CD4-positive, alpha-beta T cell treated with Interleukin-15 for 1 hour (primary cell): ENCODE measurements at places on chromosomes 16 and 17.
A peak's percentile ranks its signal among the peaks of the same experiment; 100 is the strongest.

DNA sequence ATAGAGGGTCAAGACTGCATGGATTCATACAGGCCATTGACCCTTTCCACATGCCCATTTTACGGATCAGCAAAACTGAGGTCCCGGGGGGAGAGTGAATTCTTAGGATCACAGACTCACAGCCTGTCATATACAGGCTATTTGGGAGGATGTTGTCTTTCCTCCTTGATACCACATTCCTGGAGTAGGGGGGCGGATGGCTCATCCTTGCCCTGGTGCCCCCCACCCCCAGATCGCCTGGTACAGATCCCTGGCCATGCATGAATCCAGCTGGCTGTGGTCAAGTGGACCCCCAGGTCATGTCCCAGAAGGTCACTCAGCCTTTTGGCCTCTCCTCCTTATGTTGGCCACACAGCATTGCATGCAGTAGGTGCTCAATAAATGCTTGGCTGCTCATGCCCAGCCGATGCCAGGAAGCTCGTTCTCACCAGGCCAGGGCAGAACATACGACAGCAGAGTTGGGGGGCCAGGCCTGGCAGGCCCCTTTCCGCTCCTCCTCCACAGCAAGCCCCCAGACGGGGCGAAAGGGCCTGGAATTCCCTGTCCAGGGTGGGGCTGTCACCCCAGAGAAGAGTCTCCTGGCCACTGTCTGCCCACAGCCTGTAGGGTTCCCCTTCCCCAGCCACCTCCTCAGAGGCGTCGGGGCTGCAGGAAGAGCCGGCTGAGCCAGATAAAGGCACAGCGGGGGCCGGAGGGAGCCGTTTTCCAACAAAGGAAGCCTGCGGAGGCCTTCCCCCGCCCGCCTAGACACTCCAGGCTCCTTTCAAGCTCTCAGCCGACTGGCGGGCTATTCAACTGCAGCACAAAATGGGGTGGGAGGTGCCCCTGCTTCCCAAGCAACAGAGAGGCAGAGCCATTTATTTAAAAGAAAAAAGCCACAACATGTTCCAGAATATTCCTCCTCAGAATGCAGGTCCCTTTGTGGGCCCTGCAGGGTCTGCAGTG, 215.7 kb upstream of the CIBAR2 start:
- no peak for DNase-seq

DNA sequence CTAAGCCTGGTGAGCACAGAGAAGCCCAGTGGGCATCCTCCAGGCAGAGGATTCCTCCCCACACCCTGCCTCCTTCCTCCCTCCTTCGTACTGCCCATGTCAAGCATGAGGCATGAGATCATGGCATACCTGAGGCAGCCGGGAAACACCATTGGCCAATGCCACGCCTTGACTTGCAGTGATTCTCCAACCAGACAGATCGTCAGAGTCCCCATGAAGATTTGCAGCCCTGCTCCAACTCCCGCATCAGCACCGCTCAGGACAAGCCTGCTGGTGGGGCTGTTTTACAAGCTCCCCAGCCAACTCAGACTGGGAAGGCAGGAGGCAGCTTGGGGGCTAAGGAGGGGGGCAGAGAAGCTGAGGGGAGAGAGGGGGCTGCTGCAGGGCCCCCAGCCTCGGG, 2.9 kb upstream of the KRT16 start:
- DNase-seq: no peak

GRCh38 chr17:50034498-50035364, 21.2 kb upstream of the ITGA3 start:
- DNase-seq: no peak

DNA sequence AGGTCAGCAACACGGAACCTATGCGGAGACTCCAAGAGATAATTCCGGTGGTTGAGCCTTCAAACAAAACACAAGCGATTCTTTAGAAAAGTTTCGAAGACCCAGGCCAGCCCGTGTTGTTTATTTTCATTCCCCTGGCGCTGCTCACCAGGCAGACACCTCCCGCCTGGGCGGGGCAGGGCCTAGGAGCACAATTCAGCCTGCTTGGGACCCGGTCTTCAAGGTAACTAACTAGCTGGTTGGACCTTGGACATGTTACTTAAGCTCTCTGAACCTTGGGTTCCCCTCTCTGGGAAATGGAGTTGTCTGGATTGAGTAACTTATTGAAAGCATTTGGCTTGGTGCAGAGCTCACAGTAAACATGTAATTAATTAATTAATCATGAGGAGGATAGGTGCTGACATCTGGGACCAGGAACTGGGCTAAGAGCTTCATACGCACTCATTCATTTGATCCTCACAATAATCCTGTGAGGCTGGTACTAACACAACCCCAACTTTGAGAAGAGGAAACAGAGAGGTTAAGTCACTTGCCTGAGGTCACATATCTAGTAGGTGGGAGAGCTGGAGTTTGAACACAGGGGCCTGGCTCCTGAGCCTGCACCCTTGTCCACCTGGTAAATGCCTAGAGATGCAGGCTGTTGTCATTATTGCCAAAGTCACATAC, 125.3 kb upstream of the SMURF2 start:
- DNase-seq: no peak

DNA sequence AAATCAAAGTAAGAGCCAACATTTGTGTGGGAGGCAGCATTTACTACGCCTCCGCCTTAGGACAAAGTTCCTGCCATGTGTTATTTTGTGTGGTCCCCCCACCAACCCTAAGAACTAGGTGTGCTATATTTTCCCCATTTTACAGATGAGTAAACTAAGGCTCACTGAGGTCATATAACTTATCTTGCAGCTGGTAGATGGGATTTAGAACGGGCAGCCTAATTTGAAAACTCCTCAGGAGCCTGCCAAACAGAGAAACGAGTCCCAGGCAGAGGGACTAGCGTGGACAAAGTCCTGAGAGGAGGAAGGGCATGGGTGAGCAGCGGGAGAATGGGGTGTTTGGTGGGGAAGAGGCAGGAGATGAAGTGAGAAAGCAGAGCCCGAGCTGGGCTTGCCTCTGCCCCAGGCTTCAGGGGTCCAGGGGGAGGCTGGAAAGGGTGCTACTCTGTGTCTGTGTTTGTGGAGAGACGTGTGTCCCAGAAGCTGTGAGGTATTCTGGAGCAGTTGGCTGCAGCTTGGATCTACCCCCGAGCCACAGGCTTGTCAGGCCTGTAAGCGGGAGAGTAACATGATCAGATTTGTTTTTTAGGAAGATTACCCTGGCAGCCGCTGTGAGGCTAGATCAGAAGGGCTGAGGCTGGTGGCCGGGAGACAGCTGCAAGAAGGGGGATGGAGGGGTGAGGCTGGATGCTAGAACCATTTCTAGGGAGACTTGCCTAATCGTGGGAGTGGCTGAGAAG, 5.0 kb downstream of the MLLT6 start:
- DNase-seq: no peak

- no peak for DNase-seq
These were observed 10.9 kb upstream of the KAT7 start for GRCh38 chr17:49777563-49777962.

DNA sequence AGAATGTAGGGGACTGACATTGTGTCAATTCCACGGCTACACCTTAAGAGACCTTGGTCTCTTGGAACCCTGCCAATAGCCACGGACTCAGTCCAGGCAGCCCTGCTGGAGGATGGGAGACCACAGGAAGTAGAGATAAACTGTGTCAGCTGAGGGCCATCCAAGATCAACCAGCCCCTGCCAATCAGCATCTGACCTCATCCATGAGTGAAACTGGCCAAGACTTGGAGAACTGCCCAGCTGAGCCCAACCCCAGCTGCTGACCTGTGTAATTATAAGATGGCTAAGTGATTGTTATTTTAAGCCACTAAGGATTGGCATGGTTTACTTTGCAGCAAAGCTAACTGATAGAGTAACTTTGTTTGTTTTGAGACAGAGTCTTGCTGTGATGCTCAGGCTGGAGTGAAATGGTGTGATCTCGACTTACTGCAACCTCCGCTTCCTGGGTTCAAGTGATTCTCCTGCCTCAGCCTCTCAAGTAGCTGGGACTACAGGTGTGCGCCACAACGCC, 13.3 kb upstream of the YWHAE start:
- no peak for DNase-seq

GRCh38 chr17:79913451-79913850, 74.2 kb upstream of the CBX4 start:
- DNase-seq: no peak

DNA sequence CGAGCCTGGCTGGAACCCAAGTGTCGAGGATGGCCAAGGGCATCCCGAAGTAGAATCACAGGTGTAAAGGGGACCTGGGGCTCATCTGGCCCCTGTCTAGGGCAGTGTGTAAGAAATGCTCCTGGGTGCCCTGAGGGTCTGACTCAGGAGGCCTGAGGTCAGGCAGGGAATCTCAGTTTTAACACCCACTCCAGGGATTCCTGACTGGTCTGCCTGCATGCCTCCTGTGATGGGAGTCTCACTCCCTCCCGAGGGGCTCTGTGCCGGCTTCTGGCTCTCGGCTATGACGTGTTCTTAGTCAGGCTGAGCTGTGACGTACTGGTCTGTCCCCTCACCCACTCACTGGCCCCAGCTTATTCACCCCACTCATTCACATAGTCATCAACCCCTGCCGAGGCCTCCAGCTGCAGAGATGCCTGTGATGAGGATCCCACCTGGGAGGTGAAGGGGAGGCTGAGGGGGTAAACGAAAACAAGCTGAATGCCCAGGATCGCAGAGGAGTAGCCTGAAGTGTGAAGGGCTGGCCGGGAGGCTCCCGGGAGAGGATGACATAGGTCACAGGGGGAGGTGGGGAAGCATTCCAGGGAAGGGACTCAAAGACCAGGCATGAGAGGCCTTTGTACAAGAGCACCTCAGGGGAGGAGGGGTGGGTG, 23.8 kb downstream of the FAM83G start:
- DNase-seq: no peak

- no peak for DNase-seq
These were observed 282.2 kb upstream of the CDH5 start for GRCh38 chr16:66084306-66084705.

DNA sequence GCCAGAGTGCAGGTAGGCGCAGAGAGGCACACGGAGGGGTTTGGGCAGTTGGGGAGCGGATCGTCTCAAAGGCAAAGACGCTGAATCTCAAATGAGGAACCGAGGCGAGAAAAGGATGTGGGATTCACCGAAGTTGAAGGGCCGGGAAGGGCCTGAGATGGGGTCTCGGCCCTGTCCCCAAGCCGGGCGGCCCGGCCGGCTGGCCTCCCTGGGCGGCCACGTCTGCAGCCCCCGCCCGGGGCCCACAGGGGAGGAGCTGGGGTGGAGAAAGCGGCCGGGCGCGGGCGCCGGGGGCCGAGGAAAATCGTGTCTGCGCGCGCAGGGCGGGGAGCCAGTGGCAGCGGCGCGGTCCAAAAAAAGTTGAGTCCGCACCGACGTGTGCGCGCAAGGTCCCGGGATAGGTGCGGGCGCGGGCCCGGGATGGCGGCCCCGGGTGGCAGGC, 458 bp downstream of the SLC12A4 start:
- no peak for DNase-seq

DNA sequence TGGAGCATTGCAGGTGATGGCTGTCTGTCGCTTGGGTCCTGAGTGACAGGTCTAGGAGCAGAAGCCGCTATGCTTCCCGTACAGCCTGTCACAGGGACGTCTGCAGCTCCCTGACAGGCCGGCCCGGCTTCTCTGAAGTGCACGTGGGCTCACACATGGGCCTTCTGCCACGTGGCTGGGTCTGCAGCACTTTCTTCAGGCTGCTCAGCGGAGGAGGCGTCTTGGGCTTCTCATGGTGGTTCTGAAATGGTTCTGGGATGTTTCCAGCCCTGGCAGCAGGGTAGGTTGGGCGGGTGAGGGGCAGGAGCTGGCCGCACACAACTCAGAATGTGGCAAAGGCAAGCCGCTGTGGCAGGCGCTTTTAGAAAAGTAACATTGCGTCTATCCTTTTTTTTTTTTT, 80.3 kb upstream of the ZNF750 start:
- no peak for DNase-seq

DNA sequence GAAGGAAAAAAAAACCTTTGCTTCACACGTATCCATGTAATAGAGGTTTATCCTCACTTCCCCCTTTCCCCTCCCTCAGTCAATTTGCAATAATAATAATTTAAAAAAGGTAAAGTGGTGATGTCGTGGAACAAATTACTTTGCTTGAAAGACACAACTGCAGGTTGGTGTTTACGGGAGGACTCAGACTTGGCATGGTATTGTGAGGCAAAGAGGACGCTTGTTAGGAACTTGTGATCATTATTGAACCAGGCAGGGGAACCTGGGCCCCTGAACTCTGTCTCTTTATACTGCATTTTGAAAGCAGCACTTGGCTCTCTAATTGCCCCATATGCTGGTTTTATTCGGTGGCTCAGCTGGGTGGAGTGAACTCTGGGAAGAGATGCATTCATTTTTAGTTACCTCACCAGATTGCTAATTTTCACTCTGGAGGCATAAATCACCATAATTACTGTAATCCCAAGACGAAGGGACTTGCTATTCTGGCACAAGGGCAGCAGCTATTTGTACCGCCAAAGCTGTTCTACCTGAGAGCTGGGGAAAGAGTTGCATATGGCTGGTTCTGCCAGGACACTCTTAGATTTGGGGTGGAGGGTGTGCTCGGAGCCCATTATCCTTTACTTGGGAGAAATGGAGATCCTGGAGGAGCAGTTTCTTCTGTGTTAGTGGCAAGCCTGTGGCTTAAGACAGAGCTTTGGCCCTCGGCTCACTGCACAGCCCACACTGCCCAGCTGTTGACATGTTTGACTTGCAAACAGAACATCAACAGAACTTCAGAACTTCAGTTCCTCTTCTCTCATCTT, 5.7 kb upstream of the DHX8 start:
- DNase-seq: no peak

GRCh38 chr16:19559242-19559910, 3.9 kb downstream of the VPS35L start:
- no peak for DNase-seq

DNA sequence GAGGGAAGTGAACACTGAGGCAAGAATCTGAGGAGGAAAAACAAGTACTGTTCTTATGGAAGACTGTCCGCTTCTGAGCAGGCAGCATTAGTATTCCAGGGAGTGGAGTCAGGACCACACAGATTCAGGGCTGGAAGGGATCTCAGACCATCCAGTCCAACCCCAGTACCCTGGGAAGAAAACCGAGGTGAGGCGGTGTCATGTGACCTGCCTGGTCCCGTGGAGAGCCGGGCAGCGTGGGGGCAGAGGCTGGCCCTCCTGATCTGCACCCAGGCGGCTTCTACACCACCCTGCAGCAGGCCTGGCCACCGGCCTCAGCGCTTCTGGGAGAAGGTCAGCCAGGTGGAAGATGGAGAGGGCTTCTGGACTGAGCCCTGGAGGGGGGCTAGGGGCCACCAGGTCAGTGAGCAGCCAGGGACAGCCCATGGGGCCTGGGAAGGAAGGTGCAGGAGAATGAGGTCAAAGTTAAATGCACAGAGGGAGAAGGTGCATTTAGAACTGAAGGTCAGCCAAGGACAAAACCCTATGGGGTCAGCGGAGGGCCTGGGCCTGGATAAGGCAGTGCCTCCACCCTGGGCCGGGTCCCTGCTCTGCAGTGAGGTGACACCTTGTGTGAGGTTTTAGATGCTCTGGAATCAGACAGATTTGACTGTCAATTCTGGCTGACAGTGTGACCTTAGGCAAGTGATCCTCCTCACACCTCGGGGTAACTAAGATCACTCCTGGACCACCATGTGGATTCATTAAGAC, 45.9 kb downstream of the VAC14 start:
- no peak for DNase-seq

- DNase-seq: no peak
These were observed 17.7 kb downstream of the SLC38A10 start for GRCh38 chr17:81277421-81277820.

- DNase-seq: peak; percentile 68
These were observed 127.7 kb downstream of the XYLT1 start for GRCh38 chr16:17343028-17343427.

- DNase-seq: no peak
These were observed 67.9 kb downstream of the METRNL start for GRCh38 chr17:83147280-83147679.
